ENCODE measurements at places on chromosomes 6 and 20.

- DNase-seq: no peak
These were observed 97.3 kb downstream of the NRSN1 start for GRCh38 chr6:24223115-24223919.

DNA sequence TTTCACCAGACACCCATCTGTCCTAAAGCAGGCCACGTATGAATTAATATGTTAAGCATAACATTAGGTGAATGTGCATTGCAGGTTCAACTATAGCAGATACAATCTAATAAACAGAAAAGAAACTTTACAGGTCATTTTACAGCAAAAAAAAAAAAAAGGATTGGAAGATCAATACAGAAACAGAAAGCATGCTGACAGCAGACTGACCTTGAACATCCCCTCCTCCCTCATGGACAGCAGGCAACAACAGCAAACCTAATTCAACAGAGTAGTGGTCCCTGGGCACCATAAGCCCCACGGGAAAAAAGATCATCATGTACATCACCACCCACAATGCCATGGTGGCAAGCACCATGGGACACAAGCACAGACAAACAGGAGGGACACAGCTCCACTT is 12.1 kb upstream of the RAB22A start:
- DNase-seq: no peak

DNA sequence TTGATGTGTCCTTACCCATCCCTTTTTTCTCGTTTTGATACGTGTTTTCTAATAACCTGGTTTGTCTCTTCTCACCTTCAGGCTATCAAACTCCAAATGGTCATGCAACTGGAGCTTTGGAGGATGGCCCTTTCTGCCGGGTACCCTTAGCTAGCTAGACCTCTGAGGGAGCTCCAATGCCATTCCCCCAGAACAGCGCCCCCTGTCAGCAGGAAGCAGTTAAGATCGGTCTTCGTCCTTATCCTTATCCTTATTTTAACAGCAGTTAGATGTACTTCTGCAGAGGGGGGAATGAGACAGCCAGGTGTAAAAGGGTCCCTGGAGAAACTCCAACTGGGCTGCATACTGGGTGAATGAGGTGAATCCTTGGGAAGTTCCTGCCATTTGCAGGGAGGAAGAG is 37.2 kb downstream of the SEL1L2 start:
- DNase-seq: no peak

DNA sequence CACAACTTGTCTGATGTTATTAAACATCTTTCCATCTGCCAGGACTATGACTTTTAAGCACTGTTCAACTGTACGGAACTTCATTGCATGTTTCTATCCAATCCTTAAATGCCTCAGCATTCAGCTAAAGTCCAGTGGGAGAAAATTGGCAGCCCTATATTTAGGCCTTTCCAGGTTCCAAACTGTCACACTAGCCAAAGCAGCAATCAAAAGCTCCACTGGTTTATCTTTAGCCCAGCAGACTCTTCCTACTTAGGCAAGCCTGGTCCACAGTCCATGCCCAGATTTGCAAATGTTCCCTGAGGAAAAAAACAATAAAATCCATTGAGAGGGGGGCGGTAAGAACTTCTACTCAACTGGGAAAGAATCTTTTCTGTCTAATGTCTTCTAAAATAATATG is 349.1 kb upstream of the GJE1 start:
- no peak for DNase-seq

DNA sequence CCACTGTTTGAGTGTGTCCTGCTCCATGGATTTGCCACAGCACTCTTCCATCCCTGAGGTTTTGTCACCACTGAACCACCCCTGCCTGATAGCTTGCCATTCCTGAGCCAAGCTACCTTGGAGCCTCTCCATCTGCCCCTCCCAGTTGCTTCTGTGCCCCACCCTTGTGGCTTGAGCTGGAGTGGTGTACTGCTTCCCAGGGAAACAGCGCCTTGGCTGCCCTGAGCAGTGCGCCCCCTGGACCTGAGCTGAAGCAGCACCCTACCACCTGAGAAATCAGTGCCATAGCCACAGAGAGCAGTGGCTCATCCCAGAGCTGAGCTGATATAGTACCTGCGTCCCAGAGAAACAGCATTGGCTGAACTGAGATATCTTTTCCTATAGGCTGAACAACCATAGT is 40.3 kb downstream of the IL22RA2 start:
- DNase-seq: no peak

DNA sequence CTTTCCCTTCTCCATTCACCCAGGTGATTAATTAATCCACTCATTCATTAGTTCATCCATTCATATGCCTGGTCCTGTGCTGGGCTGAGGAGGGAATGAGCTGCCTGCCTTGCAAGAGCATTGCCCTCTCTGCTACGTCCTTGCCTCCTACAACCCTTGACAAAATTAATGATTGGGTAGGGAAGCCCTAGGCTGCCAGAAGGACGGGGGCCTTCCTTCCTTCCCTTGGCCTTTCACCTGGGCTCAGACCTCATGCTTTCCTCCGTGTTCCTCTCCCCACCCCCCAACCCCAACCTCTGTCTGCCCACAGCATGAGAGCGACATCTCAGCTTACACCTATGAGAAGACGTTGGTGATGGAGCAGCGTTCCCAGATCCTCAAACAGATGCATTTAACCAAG is 25.6 kb downstream of the SLC12A5 start:
- DNase-seq: no peak

- no peak for DNase-seq
These were observed 57.3 kb downstream of the SULF2 start for GRCh38 chr20:47727909-47728361.

DNA sequence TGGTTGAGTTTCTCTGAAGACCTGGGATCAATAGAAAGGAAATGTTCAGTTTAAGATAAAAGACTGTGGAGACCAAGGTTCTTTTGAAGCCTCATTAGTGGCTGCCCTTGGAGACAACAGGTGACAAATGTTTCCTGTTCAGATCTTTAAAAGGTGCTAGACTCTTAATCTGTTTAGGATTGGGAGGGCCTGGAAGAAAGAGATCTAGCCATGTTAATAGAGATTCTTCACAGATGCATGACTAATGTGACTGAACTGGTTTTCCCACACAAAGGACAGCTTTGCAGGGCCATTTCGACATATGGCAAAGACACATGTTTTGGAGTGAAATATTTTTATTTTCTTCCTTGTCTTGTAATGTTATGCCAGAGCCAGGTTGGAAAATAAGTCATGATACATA is 82.2 kb downstream of the WDR27 start:
- DNase-seq: no peak

DNA sequence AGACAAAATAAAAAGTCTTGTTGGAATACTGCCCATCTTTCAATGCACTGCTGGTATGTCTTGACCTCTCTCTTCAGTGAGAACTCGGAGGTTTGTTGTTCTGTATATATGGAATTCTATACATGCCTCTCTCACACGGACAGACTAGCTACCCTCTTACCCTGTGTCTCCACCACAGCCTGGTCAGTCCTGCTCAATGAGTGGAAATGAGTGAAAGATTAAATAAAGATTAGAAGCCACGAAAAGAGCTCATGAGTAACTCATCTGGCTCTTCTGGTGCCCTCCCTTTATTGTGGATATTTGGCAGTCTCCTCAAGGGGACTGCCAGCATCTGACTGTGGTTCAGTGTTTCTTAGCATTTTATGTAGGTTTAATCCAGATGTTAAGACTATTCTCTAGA is 262.8 kb upstream of the MAP3K7 start:
- no peak for DNase-seq

- DNase-seq: no peak
These were observed 382 bp downstream of the SFT2D1 start for GRCh38 chr6:166341977-166342348.

DNA sequence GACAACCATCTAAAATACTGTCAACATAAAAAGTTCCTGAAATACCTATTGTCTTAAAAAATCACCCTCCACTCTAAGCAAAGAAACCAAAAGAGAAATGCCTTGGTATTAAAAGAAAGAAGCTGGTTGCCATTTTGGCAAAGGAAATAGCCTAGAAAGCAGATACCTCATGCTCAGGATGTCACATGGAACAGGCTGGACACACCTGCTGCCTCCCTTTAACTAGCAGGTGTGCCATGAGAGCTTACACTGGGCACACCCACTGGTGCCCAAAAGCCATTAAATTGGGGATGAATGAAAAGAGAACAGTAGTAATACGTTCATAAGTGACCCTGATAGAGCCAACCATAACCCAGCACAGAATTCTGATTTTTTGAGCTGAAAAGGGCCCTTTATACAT is 1.5 kb downstream of the SLC23A2 start:
- no peak for DNase-seq

- no peak for DNase-seq
These were observed 560.1 kb downstream of the UTRN start for GRCh38 chr6:144845186-144845585.

DNA sequence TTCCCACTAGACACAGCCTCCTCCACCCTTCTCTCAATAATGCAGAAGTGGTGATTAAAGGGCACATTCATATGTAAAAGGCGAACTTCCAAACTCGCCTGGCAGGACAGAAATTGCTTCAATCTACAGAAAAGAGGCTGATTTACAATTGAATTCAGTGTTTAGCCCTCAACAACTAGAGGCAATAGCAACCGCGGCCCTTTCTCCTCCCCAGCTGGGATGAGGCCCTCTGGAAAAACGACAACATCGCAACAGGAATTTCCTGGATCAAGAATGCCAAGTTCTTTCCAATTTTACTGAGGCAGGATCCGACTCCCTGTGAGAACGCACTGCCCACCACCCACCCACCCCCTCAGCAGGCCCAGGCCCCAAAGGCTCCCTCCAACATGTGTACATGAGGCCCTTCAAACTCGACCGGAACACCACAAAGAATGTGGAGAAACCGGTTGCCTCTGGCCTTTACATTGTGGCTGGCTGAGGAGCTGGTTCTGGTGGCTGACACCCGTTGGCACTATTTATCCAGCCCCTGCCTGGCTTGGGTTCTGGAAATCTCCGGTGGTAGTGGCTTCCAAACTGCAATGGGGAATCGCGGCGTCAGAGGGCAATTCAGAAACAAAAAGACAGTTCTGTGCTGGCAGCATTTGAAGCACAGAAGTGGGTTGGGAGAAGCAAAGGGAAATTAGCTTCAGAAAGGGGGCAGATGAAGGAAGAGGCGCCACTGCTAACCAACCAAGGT is 36.8 kb downstream of the ZMYND8 start:
- no peak for DNase-seq
